Dermis blood vessel endothelial cell (primary cell): ENCODE measurements at places on chromosomes 7 and 10. TPM values are rescaled to one million over a fixed set of nuclear protein-coding genes. Genes with fewer than 3 reads are reported as not detected.

CYP2C19 gene
- total RNA-seq, result not detected in 2 replicates

DNA sequence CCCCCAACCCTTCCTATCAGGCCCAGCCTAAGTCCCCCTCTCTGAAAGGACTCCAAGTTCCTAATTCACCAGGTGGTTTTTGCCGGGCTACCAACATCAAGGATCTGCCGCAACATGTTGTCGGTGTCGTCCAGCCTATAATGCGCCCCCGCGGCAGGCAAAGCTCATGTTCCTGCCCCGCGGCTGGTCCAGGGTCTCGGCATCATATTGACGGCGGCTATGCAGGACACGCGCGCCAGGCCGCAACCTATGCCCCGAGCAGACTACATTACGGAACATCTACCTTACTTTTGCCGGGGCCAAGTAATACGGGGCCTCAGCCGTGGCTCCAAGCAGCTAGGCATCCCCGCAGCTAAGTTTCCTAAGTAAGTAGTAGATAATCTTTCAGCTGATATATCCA lies 24.6 kb upstream of the FAM221A start:
- DNase-seq, result no peak

DNA sequence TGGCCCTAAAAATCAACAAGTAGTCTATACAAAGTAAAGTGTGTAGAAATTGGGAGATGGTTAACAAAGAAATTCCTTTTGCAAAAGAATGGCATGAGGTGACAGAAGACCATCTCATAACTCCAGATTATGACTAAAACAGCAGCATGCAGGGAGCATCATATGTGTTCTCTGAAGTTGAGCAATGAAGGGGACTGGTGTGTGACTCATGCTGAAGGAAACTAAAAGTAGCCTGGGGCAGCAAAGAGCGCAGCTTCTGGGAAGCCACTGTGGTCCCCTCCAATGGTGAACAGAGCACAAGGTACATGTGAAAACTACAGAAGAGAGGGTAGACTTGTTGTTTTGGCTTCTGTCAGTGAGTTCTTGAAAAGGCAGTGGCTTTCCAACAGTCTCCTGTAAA lies 133.4 kb downstream of the MACC1 start:
- no peak for DNase-seq

DNA sequence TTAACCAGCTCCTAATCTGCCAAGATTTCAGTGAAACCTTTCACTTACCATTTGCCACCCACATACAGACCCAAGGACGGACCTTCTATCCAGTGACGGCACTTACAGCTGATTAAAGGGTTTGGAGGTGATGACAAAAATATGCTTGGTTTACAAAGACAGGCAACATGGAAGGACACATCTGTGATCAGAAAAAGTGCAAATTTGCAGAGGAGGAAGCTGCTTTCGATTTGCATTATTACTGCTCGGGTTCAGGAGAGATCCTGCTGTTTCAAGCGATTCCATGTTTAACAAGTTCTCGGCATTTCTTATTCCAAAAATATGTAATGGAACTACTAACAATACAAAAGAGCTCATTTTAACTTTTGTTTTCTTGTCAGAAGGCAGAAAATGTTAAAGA lies 109.0 kb downstream of the JAZF1 start:
- no peak for DNase-seq
